ENCODE measurements at places on chromosomes 6 and 20.
A peak's percentile ranks its signal among the peaks of the same experiment; 100 is the strongest.

GRCh38 chr20:19947611-19948264 is 69.4 kb upstream of the NAA20 start:
- no peak for DNase-seq

- no peak for DNase-seq
These were observed 9.3 kb upstream of the FKBP1A start for GRCh38 chr20:1402149-1402548.

- no peak for DNase-seq
These were observed 107.2 kb downstream of the ARMC2 start for GRCh38 chr6:108955329-108955949.

GRCh38 chr6:155628306-155628705 is 172.7 kb upstream of the NOX3 start:
- DNase-seq = no peak

DNA sequence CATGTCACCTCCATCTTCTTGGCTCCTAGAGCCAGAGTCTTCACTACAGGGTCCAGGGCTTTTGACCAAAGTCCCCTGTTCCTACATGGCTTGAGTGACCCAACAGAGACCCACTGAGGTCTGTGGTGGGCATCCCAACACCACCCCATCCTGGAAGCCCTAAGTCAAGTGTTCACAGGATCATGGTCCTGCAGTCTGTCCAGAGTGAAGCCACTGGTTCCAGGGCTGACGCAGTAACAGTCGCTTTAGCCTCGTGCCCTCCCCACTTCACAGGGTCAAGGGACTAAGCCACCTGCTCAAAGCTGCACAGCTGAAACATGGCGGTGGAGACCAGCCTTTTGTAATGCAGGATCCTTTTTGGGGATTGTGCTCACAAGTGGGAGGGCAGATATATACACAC is 133.9 kb downstream of the JPH2 start:
- DNase-seq = no peak

GRCh38 chr6:170184316-170184715 is 106.6 kb downstream of the DLL1 start:
- DNase-seq = no peak

DNA sequence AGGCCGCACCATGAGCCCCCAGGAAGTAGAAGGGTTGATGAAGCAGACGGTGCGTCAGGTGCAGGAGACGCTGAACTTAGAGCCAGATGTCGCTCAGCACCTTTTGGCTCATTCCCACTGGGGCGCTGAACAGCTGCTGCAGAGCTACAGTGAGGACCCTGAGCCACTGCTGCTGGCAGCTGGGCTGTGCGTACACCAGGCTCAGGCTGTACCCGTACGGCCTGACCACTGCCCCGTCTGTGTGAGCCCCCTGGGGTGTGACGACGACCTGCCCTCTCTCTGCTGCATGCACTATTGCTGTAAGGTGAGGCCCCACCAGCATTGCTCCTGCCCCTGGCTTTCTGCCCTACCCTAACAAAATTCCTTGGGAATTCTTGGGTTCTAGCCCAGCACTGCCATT is 13.1 kb downstream of the DNPH1 start:
- no peak for DNase-seq

- DNase-seq = no peak
These were observed 321.6 kb downstream of the CDH4 start for GRCh38 chr20:61573415-61574305.

DNA sequence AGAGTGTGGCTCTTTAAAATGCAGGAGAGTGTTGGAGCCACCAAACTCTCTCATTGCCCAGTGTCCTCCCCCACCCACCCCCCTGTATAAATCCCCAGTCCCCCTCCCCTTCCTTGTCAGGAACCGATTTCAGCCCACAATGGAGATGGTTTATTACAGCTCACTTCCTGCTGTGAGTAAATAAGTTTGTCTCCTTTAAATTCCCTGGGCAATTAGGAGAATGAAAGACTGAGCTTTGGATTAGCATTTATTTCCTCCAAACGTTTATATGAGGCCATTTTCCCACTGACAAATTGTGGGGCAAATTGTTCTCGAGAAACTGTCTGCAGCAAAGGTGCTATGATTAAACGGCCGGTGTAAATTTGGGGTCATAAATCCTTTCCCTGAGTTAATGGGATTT is 128.8 kb downstream of the DHX35 start:
- DNase-seq = no peak

GRCh38 chr6:96202571-96202970 is 186.8 kb downstream of the FUT9 start:
- no peak for DNase-seq

GRCh38 chr6:150830439-150831165 is 34.9 kb upstream of the MTHFD1L start:
- no peak for DNase-seq

GRCh38 chr6:158283304-158283980 is 28.8 kb upstream of the TULP4 start:
- DNase-seq = no peak

- no peak for DNase-seq
These were observed 108.6 kb downstream of the ATP9A start for GRCh38 chr20:51659491-51660050.

- no peak for DNase-seq
These were observed 100.7 kb downstream of the FOXO3 start for GRCh38 chr6:108661430-108661829.

GRCh38 chr6:78523622-78524021 is 343.7 kb upstream of the IRAK1BP1 start:
- DNase-seq = no peak

DNA sequence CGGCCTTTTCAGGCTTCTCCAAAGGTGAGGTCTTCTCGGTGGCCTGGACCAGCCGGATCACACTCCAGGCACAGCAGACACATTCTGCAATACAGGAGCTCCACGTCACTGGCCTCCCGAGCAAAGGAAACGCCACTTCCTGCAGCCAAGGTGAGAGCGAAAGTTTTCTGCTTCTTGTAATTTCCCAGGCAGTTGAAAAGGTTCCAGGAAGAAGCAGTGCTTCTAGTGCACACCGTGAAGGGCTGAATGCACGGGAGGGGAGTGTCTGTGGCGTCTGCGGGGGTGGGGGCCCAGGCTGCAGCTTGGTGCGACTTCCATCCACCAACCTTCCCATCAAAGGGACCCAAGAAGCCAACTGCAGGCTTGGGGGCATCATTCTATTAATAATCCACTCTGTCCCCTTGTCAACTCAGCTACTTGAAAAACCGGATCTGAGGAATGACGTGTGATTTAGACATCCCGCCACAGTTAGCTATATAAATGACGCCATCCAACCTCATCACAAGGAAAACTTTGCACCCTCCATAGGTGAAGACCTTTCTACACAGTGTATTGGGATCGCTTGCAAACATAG is 61.1 kb downstream of the NFATC2 start:
- peak; percentile 22 for DNase-seq

GRCh38 chr20:36584018-36584481 is 10.7 kb downstream of the TGIF2 start:
- no peak for DNase-seq

GRCh38 chr6:156948807-156949206 is 171.6 kb downstream of the ARID1B start:
- DNase-seq = no peak

GRCh38 chr20:47713878-47714450 is 71.3 kb downstream of the SULF2 start:
- no peak for DNase-seq

- DNase-seq = no peak
These were observed 26.3 kb downstream of the ELOVL5 start for GRCh38 chr6:53322188-53323029.

GRCh38 chr6:1334684-1335083 is 22.8 kb downstream of the FOXQ1 start:
- no peak for DNase-seq

GRCh38 chr20:29306390-29307072 is 1950.9 kb upstream of the DEFB115 start:
- no peak for DNase-seq

DNA sequence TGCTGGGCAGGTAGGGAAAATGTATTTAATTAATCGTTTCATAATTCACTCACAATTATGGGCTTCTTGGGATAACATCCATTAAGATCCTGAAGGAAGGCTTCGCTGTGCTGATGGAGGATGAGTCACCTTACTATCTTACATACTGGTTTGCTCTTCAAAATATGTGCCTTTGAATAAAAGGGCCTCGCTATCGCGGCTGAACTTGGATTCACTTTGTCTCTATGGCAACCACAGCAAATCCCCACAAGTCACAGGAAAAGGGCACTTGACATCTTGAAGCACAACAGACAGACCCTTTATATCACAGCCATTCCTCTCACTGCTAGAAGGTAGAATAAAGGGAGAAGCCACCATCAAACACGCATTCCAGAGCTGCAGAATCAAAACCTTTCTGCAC is 141.3 kb upstream of the MYLIP start:
- no peak for DNase-seq

GRCh38 chr6:98470821-98471220 is 363.6 kb upstream of the POU3F2 start:
- no peak for DNase-seq

- no peak for DNase-seq
These were observed 266.3 kb downstream of the CDC5L start for GRCh38 chr6:44653761-44654218.

- no peak for DNase-seq
These were observed 158.1 kb downstream of the DTNBP1 start for GRCh38 chr6:15504581-15505350.

DNA sequence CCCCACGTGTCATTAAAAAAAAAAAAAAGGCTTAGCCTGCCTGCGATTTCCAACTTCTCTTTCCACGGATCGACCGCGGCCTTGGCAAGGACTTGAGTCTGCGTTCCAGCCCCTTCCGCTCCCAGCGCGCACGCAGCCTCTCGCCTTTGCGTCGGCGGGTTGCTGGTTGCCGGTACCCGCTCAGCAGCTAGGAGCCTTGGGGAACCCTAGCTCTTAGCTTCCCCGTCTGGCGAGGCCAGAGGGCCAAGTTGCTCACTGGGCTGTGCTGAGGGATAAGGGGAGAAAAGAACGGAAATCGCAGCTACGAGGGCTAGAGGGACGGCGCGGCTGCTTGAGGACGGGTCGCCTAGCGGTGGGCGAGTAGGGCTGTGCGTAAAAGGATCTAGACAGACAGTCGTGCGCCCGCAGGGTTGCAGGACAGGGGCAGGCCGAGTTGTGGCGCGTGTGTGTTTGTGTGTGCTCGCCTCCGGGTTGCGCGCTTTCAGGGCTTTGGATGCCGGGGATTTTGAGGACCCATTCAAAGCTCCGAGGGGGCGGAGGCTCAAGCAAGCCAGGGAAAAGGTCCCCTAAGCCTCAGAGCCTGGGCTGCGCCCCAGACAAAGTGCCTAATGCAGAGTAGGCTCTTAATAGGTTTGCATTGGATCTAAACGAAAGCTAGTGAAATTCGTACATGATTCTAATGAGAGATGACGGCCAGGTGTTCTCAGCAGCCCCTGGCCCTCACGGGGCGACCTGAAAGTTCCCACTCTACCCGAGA is 40.5 kb upstream of the OSTM1 start:
- DNase-seq = no peak

- no peak for DNase-seq
These were observed 45.6 kb downstream of the ADGRF5 start for GRCh38 chr6:46876126-46876525.
